Activated CD8-positive, alpha-beta memory T cell treated with anti-CD3 and anti-CD28 coated beads, Interleukin-2, amount 10 ng/mL, durations not matched to agents 7 days and 5 days (primary cell): ENCODE measurements at places on chromosomes 16 and 17. TPM values are rescaled to one million over a fixed set of nuclear protein-coding genes. Genes with fewer than 3 reads are reported as not detected.

KLHL10 gene
- total RNA-seq: not detected

CFAP119 gene
- 4.6 TPM for total RNA-seq

GRCh38 chr16:85056211-85056748 is 28.7 kb downstream of the KIAA0513 start:
- peaks cover 33% of the 10 kb centered on the region for H3K4me1 ChIP-seq
- peak overlapping the region; percentile 57 for H3K4me3 ChIP-seq
- H3K27me3 ChIP-seq: no peaks in the 10 kb centered on the region
- H3K27ac ChIP-seq: peak overlapping the region; percentile 91

- H3K36me3 ChIP-seq: peaks cover 34% of the 10 kb centered on the region
- H3K27me3 ChIP-seq: no peaks in the 10 kb centered on the region
Measured at GRCh38 chr17:61904094-61904710, 23.6 kb downstream of the INTS2 start.

BAIAP3 gene
- 0.45 TPM for total RNA-seq

DNA sequence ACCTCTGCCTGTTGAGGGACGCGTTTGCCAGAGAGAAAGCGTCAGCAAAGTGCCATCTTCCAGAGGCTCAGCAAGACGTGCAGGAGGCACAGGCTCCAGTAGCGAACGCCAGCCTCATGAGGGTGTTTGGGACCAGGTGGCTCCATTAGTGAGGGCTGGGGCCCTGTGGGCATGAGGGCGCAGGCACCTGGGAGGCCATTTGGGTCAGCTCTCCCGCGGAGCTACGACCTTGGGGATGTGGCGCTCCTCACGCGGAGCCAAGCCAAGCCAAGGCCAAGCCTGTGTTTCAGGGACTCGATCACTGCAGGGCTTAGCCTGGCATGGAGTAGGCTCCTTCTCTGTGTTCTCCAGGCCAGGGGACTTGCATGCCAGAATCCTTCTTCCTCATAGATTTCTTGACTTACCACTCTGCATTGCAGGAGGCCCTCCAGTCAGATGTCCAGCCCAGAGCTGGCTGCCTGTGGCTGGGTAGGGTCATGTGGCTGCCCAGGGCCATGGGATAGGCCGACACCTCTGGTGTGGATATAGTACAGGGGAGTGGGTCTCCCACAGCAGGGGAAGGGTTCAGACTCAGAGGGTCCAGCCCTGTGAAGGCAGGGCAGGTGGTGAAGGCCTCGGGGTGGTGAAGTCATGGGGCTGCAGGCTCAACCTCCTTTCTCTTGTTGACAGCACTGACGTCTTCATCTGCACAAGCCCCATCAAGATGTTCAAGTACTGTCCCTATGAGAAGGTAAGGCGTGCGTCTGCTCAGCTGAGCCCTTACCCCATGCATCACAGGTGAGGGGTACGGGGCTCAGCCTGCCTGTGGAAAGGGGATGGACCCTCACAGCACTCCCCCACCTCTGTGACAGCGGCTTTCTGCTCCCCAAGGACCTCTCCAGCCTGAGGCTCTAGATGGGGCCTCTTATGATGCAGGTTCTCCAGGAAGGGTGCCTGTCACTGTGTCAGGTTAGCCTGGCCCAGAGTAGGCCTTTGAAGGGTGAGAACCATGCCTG is 19.6 kb downstream of the NT5M start:
- H3K36me3 ChIP-seq: no peaks in the 10 kb centered on the region
- no peak for DNase-seq
- H3K4me1 ChIP-seq: no peaks in the 10 kb centered on the region
- no peak overlapping the region for H3K4me3 ChIP-seq

DNA sequence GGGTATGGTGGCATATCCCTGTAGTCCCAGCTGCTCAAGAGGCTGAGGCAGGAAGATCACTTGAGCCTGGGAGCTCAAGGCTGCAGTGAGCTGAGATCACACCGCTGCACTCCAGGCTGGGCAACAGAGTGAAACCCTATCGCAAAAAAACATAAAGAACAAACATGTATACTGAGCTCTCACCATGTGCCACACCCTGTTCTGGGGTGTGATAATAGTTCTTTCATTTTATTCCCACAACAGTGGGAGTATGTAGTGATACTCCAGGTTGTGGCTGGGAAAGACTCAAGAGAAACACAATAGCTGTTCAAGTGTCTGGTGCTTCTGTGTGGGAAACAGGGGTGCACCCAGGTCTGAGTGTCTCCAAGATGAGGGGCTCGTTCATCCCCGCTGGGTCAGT is 90.7 kb downstream of the SOCS1 start:
- no peaks in the 10 kb centered on the region for H3K27me3 ChIP-seq
- H3K36me3 ChIP-seq: peaks cover 30% of the 10 kb centered on the region
- peaks cover 80% of the 10 kb centered on the region for H3K4me1 ChIP-seq
- no peak for DNase-seq
- H3K4me3 ChIP-seq: no peak overlapping the region

CDR2L gene
- total RNA-seq: 0.47 TPM

SRCIN1 gene
- total RNA-seq: 0.26 TPM

KRT13 gene
- not detected for total RNA-seq

EVPL gene
- total RNA-seq: not detected

- no peak overlapping the region for H3K4me3 ChIP-seq
- no peaks in the 10 kb centered on the region for H3K36me3 ChIP-seq
- no peaks in the 10 kb centered on the region for H3K4me1 ChIP-seq
- H3K27me3 ChIP-seq: peaks cover 18% of the 10 kb centered on the region
Measured at GRCh38 chr17:9036336-9036735, 15.0 kb downstream of the NTN1 start.

DNA sequence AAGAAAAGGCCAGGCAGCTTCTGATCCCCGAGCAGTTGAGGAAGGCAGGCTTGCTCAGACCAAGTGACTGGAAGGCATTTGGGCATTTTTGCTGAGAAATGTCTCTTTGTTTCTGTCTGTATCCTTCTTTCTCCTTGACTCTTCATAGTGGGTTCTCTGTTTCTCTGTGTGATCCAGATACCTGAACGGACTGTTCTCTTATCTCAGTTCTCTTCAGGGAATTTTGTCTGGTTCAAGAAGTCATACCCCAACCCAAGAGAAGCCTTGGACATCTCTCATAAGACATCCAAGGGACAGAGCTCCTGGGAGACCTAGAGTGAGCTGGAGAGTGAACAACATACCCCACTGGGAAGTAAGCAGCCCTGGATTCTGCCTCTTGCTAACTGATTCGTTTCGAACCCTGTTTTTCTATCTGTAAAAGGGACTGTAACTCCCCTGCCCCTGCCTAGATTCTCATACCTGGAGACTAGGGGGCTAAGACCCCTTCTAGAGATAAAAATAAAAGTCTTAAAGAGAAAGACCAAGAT is 541 bp downstream of the CCL3 start:
- H3K4me3 ChIP-seq: peak overlapping the region; percentile 74
- H3K27me3 ChIP-seq: peaks cover 5% of the 10 kb centered on the region
- H3K27ac ChIP-seq: peak overlapping the region; percentile 87
- DNase-seq: no peak
- peaks cover 10% of the 10 kb centered on the region for H3K36me3 ChIP-seq
- peaks cover 83% of the 10 kb centered on the region for H3K4me1 ChIP-seq

DNA sequence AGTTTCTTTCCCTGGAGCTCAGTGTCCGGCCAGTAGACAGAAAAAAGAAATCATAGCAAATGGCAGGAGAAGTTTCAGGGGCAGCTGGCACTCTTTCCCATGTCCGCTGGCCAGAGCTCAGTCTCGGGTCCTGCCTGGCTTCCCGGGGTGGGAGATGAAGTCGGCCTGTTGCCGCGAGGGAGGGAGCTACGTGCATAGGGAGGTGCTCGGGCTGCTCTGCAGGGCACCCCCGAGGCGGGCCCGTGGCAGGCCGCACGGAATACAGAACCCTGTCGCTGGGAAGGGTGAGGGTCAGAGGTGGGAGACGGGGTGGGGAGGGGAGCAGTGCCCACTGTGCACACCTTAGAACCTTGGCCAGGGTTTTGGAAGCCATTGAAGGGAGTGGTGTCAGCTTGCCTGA is 78.3 kb upstream of the FOXF1 start:
- H3K4me3 ChIP-seq: no peak overlapping the region
- no peaks in the 10 kb centered on the region for H3K36me3 ChIP-seq
- no peak overlapping the region for H3K27ac ChIP-seq
- DNase-seq: no peak
- H3K27me3 ChIP-seq: no peaks in the 10 kb centered on the region

GRCh38 chr16:64478252-64478906 is 643.5 kb downstream of the CDH11 start:
- no peak overlapping the region for H3K27ac ChIP-seq
- H3K36me3 ChIP-seq: no peaks in the 10 kb centered on the region
- no peaks in the 10 kb centered on the region for H3K4me1 ChIP-seq
- H3K27me3 ChIP-seq: no peaks in the 10 kb centered on the region

KRT38 gene
- total RNA-seq: not detected

PRSS33 gene
- total RNA-seq: not detected

DNA sequence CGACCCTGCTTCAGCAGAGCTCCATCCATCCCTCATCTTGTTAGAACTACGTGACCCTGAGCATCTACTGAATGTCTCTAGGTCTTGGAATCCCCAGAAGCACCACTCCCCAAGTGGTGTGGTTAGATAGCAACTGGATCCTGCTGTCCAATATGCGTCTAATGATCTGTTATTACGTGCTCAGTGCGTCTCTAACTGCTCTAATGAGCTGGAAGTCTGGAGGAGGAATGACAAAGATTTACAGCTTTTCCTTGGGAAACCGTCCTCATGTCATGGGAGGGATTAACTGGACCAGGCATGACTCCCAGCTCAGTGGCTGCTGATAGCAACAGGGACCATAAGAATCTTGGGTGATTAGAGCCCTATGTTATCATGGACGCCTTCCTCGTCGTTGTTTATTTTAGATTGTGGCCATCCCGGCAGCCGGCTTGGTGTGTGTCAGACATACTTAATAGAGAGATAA is 150.9 kb downstream of the HS3ST3B1 start:
- DNase-seq: no peak
- H3K4me3 ChIP-seq: no peak overlapping the region
- peaks cover 2% of the 10 kb centered on the region for H3K27me3 ChIP-seq
- H3K36me3 ChIP-seq: no peaks in the 10 kb centered on the region

SULT1A2 gene
- 0.20 TPM for total RNA-seq

EPOP gene
- 20.1 TPM for total RNA-seq

GRCh38 chr17:41519501-41520224 is 973 bp upstream of the KRT15 start:
- H3K36me3 ChIP-seq: no peaks in the 10 kb centered on the region
- no peak for DNase-seq
- H3K4me3 ChIP-seq: no peak overlapping the region
- peaks cover 2% of the 10 kb centered on the region for H3K27me3 ChIP-seq

GRCh38 chr16:24778671-24779070 is 49.2 kb downstream of the TNRC6A start:
- no peak overlapping the region for H3K4me3 ChIP-seq
- H3K27me3 ChIP-seq: no peaks in the 10 kb centered on the region
- peaks cover 12% of the 10 kb centered on the region for H3K4me1 ChIP-seq
- peaks cover 44% of the 10 kb centered on the region for H3K36me3 ChIP-seq
- DNase-seq: no peak
- no peak overlapping the region for H3K27ac ChIP-seq

- no peak overlapping the region for H3K27ac ChIP-seq
- no peaks in the 10 kb centered on the region for H3K27me3 ChIP-seq
- H3K36me3 ChIP-seq: no peaks in the 10 kb centered on the region
- H3K4me1 ChIP-seq: no peaks in the 10 kb centered on the region
- no peak overlapping the region for H3K4me3 ChIP-seq
Measured at GRCh38 chr16:76913046-76913445, 277.9 kb upstream of the MON1B start.

GRCh38 chr16:56945847-56946527 is 14.0 kb downstream of the HERPUD1 start:
- no peak for DNase-seq
- peaks cover 59% of the 10 kb centered on the region for H3K4me1 ChIP-seq
- no peaks in the 10 kb centered on the region for H3K27me3 ChIP-seq
- no peak overlapping the region for H3K27ac ChIP-seq

CD300C gene
- 1.5 TPM for total RNA-seq

UNK gene
- 32.8 TPM for total RNA-seq

- no peaks in the 10 kb centered on the region for H3K27me3 ChIP-seq
- peak overlapping the region; percentile 100 for H3K27ac ChIP-seq
- peak overlapping the region; percentile 95 for H3K4me3 ChIP-seq
- peaks cover 40% of the 10 kb centered on the region for H3K4me1 ChIP-seq
- peaks cover 57% of the 10 kb centered on the region for H3K36me3 ChIP-seq
- DNase-seq: peak; percentile 73
Measured at GRCh38 chr17:59838052-59838916, 54.5 kb downstream of the TUBD1 start.

GP1BA gene
- total RNA-seq: not detected

STH gene
- total RNA-seq: not detected

- H3K27ac ChIP-seq: no peak overlapping the region
- no peaks in the 10 kb centered on the region for H3K4me1 ChIP-seq
- no peaks in the 10 kb centered on the region for H3K36me3 ChIP-seq
- H3K27me3 ChIP-seq: no peaks in the 10 kb centered on the region
Measured at GRCh38 chr17:17033466-17033865, 8.8 kb upstream of the MPRIP start.

DUS1L gene
- total RNA-seq: 134 TPM

GRCh38 chr17:35892091-35893035 is 12.2 kb upstream of the CCL5 start:
- no peaks in the 10 kb centered on the region for H3K27me3 ChIP-seq
- peaks cover 87% of the 10 kb centered on the region for H3K4me1 ChIP-seq
- peak; percentile 77 for DNase-seq
- H3K4me3 ChIP-seq: peak overlapping the region; percentile 16
- H3K36me3 ChIP-seq: peaks cover 10% of the 10 kb centered on the region

EVI2B gene
- total RNA-seq: 51.5 TPM

GRCh38 chr16:67137605-67138004 is 13.2 kb downstream of the B3GNT9 start:
- no peak overlapping the region for H3K27ac ChIP-seq
- H3K36me3 ChIP-seq: peaks cover 30% of the 10 kb centered on the region
- no peak overlapping the region for H3K4me3 ChIP-seq

GRCh38 chr16:75250089-75250808 is 1.2 kb downstream of the BCAR1 start:
- H3K36me3 ChIP-seq: no peaks in the 10 kb centered on the region
- H3K4me3 ChIP-seq: no peak overlapping the region
- H3K4me1 ChIP-seq: no peaks in the 10 kb centered on the region
- peaks cover 59% of the 10 kb centered on the region for H3K27me3 ChIP-seq
- DNase-seq: no peak
- no peak overlapping the region for H3K27ac ChIP-seq

GRCh38 chr16:57430955-57431354 is 16.2 kb downstream of the CIAPIN1 start:
- H3K4me3 ChIP-seq: no peak overlapping the region
- peaks cover 56% of the 10 kb centered on the region for H3K36me3 ChIP-seq
- no peak overlapping the region for H3K27ac ChIP-seq

GRCh38 chr17:74276051-74276476 is 2.0 kb downstream of the DNAI2 start:
- no peak overlapping the region for H3K4me3 ChIP-seq
- peaks cover 37% of the 10 kb centered on the region for H3K4me1 ChIP-seq
- peak overlapping the region; percentile 11 for H3K27ac ChIP-seq
